Glomerular endothelial cell (primary cell): ENCODE measurements at places on chromosomes 11 and 22. TPM values are rescaled to one million over a fixed set of nuclear protein-coding genes. Genes with fewer than 3 reads are reported as not detected.

Gene ZNF280A
- total RNA-seq = 0.12 TPM in 1 of 2 replicates, not detected in the other

Gene C11orf42
- not detected in 2 replicates for total RNA-seq

Gene PGM2L1
- total RNA-seq = 9.8 and 11.4 TPM in 2 replicates

Gene MFRP
- 0.35 and 0.39 TPM in 2 replicates for total RNA-seq

Gene SCN2B
- total RNA-seq = not detected in 2 replicates

Gene LRRC10B
- 0.18 TPM in 1 of 2 replicates, not detected in the other for total RNA-seq

Gene LARGE2
- not detected in 2 replicates for total RNA-seq

Gene C11orf91
- total RNA-seq = 2.0 TPM in 1 of 2 replicates, not detected in the other

Gene MRGPRX3
- not detected in 2 replicates for total RNA-seq

Gene P2RX3
- not detected in 2 replicates for total RNA-seq

Gene OSBP2
- 15.4 and 17.1 TPM in 2 replicates for total RNA-seq

Gene SLC22A12
- total RNA-seq = not detected in 2 replicates

Gene CCND1
- 580 and 831 TPM in 2 replicates for total RNA-seq

Gene FAM89B
- 63.6 and 90.4 TPM in 2 replicates for total RNA-seq

Gene GVQW3
- 0.53 and 1.3 TPM in 2 replicates for total RNA-seq

Gene CTTN
- 389 and 537 TPM in 2 replicates for total RNA-seq

Gene KDELR3
- 36.2 and 61.1 TPM in 2 replicates for total RNA-seq

Gene OR51B5
- total RNA-seq = not detected in 2 replicates

Gene GPR83
- total RNA-seq = not detected in 2 replicates

Gene NXPE4
- not detected in 2 replicates for total RNA-seq

Gene HTR3A
- total RNA-seq = not detected in 2 replicates

Gene HPX
- total RNA-seq = 2.5 TPM in 1 of 2 replicates, not detected in the other

Gene SCUBE1
- total RNA-seq = 68.9 and 69.1 TPM in 2 replicates

Gene OR52H1
- total RNA-seq = not detected in 2 replicates

Gene IGLL1
- not detected in 2 replicates for total RNA-seq

Gene TRIM48
- total RNA-seq = not detected in 2 replicates

Gene JHY
- total RNA-seq = 4.4 and 4.9 TPM in 2 replicates

Gene BATF2
- 1.3 and 2.7 TPM in 2 replicates for total RNA-seq

Gene PES1
- total RNA-seq = 60.3 and 63.1 TPM in 2 replicates

Gene B4GAT1
- 48.2 and 53.3 TPM in 2 replicates for total RNA-seq

Gene CCDC88B
- total RNA-seq = 3.2 and 3.4 TPM in 2 replicates

Gene SLC6A5
- not detected in 2 replicates for total RNA-seq

Gene SCN3B
- total RNA-seq = 5.4 and 5.8 TPM in 2 replicates

Gene C11orf86
- not detected in 2 replicates for total RNA-seq

Gene NUDT8
- 7.4 and 10.1 TPM in 2 replicates for total RNA-seq

Gene PYGM
- not detected in 2 replicates for total RNA-seq

Gene ADM2
- total RNA-seq = 3.1 and 5.4 TPM in 2 replicates

Gene PLAAT4
- total RNA-seq = 8.8 and 31.9 TPM in 2 replicates

Gene PATE3
- not detected in 2 replicates for total RNA-seq
